ENCODE measurements at places on chromosomes 13 and 19.

GRCh38 chr13:62747629-62748028 is 1332.0 kb upstream of the PCDH20 start:
- DNase-seq = no peak

DNA sequence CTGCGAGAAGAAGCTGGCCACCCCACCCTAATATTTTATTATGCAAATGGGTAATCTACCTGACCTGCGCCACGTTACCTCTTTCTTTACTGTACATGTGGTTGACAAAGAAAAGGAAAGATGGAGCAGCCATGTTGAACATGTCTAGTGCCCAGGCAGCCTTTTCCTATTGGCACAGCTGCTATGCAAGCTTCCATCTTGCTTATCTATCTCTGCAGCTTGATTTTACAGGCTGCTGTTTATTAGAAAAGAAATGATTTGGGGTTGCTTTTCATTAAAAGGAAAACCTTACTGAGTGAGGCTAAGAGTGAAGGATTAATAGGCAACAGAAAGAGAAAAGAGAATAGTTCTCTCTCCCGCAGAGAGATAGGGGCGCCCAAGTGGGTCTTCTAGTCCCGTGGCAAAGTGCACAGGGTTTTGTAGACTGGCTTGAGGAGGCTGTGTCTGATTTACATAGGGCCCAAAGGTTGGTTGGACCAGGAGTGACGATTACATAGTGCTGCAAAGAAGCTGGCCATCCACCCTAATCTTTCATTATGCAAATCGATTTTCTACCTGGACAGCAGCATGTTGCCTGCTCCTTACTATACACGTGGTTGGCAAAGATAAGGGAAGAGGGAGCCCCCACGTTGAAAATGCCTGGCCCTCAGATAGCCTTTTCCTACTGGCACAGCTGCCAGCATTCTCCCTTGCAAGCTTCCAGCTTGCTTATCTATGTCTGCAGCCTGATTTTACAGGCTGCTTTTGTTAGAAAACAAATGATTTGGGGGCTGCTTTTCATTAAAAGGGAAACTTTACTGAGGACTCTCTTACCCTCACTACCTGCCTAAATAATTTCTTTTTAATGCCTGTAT is 28.3 kb downstream of the OR10H4 start:
- DNase-seq = no peak

GRCh38 chr13:84607261-84608013 is 725.2 kb upstream of the SLITRK1 start:
- DNase-seq = no peak

- DNase-seq = no peak
Observed at GRCh38 chr13:109687559-109688448, 98.6 kb downstream of the IRS2 start.

DNA sequence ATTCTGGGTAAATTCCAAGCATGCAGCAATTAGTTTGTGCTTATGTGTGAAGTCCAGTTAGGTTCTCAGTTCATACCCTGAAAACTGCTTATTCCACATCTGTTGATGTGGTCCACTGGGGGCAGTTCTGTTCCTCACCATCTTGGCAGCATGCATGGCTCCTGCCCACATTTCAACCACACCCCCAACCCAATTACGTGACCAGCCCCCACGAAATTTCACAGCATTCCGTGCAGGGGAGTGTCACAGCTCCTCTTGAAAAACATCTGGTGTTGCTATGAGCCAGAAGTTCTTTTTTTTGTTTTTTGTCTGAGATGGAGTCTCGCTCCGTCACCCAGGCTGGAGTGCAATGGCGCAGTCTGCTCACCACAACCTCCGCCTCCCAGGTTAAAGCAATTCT is 9.1 kb upstream of the ERVK3-1 start:
- DNase-seq = no peak

DNA sequence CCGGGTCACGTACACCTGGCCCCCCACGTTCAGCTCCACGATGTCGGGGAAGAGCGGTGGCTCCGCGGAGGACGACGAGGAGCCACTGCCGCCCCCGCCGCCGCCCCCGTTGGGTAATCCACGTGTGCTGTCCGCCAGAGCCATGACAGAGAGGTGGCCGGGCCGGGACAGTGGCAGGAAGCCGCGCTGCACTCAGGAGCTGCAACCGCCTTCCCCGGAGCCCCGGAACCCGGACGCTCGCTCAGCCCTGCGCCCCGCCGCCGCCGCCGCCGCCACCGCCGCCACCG is 257 bp downstream of the KCTD12 start:
- no peak for DNase-seq

All from GM12892 (cell line).